ENCODE measurements at places on chromosomes 12 and 14.

DNA sequence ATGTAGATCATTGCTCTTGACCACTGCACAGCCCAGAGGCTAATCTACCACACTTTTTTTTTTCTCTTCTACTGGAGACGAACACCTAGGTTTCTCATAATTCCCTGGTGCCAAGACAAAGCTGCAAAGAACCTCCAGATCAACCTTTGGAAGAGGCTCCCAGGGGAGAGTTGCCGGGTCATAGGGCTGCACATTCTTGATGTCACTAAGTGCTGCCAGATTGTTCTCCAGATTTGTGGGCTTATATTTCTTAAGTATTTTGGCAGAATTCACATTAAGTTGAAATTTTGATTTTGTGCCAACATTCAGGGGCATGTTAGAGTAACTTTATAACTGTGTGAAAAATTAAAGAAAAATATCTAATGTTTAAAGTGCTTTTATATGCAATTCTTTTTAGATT is 13.5 kb upstream of the PDZRN4 start:
- no peak for DNase-seq

DNA sequence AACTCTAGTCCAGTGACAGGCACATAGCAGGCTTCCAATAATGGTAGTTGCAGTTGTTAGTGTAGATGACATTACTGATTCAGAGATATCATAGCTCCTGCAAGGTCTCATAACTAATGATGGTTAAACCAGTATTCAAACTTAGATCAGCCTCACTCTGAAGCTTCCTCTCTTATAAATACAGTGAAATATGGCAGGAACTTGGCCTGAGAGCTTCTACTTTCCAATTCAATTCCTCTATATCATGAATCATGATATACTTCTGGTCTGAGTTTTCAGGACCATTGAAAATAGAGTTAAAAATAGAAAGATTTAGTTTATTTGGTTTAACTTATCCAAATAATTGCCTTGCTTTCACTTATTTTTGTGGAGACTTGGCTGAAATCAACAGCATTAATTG is 167.5 kb upstream of the NOVA1 start:
- no peak for DNase-seq

DNA sequence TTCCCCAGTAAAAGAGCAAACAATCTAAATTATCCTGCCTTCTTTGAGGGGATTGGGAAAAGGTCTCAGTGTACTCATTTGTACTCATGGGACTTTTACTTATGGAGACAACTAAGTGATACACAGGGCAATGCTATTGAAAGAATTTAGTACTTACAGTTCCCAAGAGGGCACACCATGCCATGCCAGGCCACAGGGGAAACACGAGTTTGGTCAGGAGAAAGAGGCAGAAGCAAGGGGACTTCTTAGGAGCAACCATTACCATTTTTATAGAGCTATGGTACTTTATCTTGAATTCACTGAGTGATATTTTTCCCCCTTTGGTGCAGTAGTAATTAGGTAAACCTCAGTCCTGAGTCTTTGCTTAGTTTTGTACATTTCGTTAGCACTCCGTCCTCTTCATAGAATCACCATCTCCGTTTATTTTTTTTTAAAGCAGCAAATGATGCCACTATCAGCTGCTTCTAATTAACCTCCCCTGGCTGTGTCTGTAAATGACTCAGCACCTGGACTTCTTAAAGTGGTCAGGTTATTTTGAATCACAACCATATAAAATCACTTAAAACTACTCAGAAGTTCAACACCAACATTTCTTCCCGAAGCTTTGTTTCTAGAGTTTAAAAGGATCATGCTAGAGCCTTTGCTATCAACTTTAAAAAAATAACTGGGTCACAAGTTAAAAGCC is 5.9 kb upstream of the WASHC3 start:
- DNase-seq: no peak

GRCh38 chr14:91361233-91361811 is 56.3 kb downstream of the CCDC88C start:
- peak; percentile 48 for DNase-seq

DNA sequence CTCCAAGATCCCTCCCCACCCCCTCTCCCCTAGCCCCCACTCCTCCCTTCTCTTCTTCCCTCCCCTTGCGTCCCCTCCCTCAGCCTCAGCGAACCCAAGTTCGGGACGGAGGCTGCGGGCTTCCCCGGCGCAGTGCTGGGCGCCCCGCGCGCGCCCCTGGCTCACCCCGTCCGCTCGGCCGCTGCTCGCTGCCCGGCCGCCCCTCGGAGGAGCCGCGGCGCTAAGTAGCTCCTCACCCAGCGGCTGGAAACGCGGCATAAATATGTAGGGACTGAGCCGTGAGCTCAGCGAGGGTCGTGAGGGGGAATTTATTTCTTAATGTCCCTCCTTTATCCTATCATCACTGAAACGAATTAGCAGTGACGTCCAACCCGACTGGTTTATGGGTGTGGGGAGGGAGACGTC is at the start of gene NOS1:
Gene NOS1 (minus strand): TSS at position 280 of the 405 bp plus-strand sequence. CDS start 30,557 bp downstream, outside the sequence.
- DNase-seq: no peak

DNA sequence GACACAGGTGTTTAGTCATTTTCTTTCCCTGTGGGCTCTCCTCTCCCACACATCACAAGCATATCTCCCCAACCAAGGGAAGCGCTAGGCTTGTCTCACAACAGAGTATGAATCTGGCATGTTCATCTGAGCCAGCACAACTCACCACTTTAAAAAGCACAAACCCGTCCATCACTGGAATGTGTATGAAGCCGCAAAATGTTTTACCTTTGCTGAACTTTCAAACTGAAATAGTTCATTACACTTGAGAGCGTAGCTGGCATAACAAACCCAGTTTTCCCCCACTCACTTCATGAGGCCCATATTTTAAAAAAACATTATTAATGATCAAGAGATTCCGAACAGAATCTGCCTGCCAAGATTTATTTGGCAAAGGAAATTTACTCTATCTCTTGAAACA is 15.8 kb downstream of the NID2 start:
- DNase-seq: no peak

DNA sequence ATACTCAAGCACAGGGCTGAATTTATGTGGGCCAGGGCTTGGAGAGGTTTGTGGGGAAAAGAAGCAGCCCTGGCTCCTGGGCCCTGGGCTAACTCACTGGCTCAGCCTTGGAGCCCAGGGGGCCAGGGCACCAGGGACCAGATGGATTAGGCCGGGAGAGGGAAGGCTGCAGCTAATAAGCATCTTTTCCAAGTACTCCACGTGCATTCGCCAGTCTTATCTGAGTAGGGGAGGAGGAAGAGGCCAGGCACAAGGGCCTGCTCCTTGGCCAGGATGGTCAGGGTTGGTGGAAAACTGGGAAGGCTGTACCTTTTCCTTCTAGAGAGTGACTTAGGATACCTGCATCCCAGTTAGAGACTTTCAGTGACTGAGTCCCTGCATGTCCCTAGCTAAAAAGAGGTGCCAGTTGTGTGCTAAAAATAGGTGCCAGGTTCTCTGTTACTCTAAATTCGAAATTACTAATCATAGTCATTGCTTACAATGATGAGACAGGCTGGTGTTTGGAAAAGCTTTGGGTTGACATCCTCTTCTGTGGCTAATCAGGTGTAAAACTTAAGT is 1.3 kb downstream of the GLRX5 start:
- no peak for DNase-seq

GRCh38 chr12:108884116-108885012 is 4.5 kb downstream of the DAO start:
- no peak for DNase-seq

DNA sequence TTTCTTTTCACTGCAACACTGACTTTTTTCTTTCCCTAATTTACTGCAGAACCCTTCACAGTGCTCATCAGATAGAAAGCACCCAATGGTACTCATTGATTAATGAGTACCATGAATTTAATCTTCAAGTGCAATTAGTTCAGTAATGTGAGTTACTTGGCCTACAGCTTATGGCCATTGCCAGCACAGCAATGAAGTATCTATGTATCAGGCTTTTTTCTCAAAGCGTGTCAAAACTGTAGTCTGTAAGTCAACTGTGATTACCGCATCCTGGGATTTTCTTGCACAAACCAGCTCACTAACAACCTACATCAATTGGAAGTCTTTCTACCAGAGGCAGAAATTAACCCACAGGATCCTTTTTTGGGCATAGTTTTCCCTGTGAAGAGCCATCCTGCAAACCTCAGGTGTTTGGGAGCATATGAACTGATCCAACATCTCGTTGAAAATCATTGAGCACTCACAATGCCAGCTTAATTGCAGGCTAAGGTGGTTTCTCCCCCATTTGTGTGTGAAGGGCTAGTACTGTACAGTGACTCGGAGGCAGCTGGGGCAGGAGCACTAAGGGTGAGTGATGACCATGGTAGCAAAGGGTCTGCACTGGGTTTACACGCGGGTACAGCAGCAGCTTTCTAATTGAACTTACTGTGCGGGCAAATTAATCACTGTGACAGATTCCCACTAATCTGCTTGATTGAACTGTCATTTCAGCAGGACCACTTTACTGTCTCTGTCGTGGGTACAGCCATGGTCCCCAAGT is 619.3 kb downstream of the SNAPC1 start:
- no peak for DNase-seq

- peak; percentile 80 for DNase-seq
Observed at GRCh38 chr14:104604458-104605449, at the start of gene TMEM179. TMEM179 (minus strand) TSS chr14:104604772; CDS start chr14:104604741, 31 bp downstream.

DNA sequence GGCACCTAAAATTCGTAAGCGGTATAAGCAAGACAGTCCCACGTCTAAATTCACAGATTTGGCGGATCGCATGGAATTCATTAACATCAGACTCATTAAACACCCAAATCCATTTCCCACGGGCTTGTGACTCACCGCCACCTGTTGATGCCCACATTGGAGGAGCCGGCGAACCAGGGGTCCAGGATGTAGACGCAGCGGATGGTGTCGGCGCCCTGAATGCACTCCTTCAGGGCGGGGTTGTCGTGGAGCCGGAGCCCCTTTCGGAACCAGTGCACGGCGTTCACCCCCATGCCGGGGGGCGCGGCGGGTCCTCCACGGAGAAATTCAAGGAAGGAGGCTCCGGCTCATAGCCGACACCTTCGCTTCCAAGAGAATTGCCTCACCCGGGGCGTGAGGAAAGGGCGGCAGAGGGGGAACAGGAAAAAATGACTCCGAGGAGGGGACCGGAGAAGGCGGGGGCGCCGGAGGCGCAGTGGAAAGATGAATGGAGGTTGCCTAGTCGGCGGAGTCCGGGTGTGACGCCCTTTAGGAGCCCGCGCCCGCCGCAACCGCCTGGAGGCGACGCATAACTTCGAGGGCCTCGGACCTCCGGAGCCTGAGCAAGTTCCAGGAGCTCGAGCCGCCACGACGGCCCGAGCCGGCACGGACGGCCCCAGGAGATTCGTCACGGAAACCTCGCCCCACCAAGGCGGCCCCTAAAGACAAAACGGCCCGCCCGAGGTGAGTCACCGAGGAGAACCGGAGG is 506 bp downstream of the CRY1 start:
- peak; percentile 92 for DNase-seq

- DNase-seq: no peak
Observed at GRCh38 chr12:124928912-124929530, 14.6 kb upstream of the UBC start.

DNA sequence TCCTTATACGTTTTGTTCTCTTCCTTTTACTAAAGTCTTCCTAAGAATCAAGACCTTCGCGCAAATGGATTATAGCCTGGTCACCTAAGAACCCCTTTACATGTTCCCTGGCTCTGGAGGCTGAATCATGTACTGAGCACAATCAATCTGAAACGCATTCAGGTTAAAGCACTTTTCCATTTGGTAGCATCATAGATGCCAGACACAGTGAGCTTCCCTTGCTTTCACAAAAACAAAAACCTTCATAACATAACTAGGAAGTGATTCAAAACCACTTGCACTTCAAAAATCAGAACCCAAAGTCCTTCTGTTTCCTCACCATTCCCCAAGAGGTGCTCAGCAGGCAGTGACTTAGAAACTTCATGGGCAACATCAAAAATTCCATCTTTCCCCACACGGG is 105.4 kb downstream of the CRACR2A start:
- DNase-seq: no peak

DNA sequence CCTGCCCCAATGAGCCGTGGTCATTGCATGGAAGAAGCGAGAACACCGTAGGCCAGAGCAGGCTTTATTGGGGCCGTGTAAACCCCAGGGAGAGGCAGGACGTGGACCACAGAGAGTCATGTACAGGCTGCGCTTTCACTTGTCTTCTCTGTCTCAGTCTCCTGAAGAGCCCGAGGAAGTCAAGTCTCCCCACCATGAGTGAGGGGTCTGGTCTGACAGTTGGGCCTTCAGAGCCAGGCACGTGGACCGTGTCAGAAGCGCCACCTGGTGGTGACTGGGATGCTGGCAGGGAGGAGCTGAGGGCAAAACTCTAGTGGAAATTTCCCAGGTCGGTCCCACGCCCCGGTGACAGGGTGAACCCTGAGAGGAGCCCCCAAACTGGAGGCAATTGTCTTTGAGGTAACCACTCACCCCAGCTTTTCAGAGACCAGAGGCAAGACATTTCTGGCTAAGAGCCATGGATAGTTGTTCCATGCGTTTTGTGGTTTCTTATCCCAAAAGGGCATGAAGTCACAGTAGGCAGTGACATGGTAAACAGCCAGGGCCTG is 17.4 kb downstream of the RPS6KL1 start:
- DNase-seq: peak; percentile 95

DNA sequence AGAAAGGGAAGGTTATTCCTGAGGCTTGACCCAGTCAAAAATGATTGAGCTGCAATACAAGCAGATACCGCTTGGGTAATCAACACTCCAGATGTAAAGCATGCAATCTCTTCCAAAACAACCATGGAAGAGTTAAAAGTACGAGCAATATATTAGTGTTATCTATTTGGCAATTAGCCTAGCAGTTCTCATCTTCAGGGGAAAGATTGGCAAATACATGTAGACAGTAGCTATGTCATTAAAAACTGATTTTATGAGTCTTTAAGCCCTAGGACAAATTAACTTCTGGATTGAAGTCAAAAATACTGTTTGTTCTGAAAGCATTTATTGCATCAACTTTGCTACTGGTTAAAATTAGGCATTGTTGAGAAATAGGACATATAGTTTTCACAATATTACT is 9.3 kb upstream of the GYS2 start:
- DNase-seq: no peak

DNA sequence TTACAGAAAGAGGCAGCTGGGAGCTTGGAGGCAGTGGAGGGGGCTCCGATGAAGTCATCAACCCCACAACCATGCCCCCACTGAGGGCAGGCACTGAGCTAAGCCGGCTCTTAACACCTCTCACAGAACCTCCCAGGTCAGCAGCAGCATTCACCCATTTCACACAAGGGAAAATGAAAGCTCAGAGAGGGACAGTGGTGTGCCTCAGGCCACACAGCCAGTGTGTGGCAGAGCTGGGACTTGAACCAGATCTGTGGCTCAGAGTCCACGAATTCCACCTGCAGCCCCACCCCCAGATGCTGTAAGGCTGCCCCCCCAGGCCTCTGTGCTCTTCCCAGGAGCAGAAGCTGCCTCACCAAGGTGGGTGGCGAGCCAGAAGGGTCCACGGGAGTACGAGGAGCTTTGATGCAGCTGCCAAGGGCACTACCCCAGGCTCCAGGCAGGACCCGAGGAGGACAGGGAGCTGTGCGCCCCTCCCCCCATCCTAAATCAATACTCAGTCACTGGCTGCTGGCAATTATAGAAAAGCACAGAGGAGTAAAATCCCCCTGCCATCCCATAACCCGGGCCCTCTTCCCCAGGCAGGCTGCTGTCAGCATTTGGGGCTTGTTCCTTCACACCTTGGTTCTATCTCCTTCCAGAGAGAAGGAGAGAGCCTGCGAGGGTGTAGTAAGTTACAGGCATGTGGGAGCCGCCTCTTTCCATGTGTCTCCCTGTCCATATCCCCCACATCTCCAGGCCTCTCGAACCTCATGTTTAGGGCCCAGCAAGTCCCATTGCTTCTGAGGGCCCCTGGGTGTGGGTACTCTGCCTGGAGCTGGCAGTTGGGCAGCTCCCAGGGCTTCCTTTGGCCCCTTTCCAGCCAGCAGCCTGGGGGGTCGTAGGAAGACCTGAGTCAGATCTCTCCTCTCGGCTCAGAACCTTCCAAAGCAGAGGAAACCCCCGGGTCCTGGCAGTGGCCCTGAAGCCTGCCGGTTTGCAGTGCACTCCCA is 47.6 kb downstream of the FAM222A start:
- DNase-seq: no peak

All from lower leg skin (tissue), 4 donors.